ENCODE measurements at places on chromosomes 2 and 18.

GRCh38 chr2:68238955-68239822, 13.1 kb downstream of the PPP3R1 start:
- DNase-seq: no peak

DNA sequence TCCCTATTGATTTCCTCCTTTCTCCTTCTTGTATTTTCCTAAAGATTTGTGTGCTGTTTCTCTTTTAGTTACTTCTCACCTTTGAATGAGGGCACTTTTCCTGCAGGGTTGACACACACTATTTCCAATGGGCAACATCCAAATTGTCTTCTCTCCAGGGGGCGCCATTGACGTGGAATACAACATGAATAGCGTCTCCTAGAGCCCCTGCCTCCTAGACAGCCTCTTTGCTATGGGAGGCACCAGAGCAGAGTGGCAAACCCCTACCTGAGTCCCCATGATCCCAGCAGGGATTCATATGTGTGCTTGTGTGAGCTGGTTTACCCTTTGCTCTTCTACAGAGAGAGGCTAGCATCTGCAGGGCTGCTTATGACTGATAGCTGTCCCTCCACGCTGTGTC, 61.3 kb upstream of the ITSN2 start:
- peak; percentile 53 for DNase-seq

DNA sequence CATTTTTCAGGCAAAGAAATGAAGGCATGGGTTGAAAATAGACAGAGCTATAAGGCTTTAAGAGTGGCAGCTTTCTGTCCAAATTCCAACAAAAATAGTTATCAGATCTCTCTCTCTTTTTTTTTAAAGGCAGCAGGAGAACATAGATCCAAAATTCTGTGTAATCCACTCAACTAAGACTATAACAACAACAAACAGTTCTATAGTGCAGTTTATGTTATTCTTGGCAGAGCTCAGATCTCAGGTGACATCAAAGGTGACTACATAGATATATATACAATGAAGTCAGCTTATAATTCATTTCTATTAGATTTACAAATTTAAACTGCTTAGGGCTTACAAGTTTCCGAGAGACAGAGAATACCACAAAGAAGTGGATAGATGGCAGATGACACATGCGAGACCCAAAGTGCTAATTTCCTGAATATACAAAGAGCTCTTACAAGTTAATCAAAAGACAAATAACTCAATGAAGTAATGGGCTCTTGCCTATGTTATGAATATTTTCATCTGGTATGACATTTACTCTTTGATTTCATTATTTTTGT, 223.2 kb downstream of the BCL2 start:
- DNase-seq: no peak

DNA sequence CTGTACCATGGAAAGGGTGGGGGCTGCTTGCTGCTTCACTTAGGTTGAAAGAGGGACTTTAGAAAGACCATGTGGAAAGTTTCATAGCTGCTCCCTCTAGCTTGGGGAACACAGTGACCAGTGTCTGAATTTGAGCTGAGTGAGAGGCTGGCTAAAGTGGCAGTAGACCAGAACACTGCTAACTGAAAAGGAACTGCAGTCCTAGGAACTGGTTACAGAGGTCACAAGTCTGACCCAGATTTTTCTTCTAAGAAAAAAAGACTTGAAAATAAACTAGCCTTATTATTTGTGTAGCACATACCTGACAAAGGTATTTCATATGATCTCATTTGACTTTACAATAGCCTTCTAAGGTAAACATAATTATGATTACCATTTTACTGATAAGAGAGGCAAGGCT, 153.6 kb downstream of the FSHR start:
- no peak for DNase-seq

DNA sequence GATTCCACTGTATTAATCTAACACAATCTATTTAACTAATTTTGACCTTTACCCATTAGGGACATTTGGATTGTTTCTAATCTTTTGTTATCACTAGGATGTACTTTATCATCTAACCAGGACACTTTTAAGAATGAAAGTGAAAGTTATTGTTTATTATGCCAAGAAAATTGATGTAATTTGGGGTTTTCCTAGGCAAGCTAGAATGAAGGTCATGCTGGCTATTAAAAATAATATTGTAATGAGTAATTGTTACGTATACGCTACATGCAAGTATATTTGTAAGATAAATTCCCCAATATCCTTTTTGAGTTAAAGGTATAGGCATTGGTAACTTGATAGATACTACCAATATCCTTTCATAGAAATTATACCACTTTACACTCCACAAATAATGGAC, 74.6 kb downstream of the COL5A2 start:
- no peak for DNase-seq

DNA sequence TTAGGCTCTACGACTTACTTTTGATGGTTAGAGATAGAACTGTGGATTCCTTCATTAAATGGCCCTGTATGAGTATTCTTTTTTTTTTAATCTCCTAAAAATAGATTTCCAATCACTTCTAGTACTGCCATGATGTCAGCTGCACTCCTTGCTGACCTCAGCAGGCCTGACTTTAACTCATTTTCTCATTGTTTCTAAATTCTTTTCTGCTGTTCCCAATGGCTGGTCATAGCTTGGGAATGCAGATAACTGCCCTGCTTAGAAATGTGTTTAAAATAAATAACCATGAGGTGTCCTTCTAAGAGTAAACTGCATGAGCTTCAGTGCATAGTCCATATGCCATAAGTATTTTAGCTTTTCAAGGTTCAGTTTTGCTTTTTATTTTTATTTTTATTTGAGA, 15.7 kb downstream of the CCDC85A start:
- DNase-seq: no peak

DNA sequence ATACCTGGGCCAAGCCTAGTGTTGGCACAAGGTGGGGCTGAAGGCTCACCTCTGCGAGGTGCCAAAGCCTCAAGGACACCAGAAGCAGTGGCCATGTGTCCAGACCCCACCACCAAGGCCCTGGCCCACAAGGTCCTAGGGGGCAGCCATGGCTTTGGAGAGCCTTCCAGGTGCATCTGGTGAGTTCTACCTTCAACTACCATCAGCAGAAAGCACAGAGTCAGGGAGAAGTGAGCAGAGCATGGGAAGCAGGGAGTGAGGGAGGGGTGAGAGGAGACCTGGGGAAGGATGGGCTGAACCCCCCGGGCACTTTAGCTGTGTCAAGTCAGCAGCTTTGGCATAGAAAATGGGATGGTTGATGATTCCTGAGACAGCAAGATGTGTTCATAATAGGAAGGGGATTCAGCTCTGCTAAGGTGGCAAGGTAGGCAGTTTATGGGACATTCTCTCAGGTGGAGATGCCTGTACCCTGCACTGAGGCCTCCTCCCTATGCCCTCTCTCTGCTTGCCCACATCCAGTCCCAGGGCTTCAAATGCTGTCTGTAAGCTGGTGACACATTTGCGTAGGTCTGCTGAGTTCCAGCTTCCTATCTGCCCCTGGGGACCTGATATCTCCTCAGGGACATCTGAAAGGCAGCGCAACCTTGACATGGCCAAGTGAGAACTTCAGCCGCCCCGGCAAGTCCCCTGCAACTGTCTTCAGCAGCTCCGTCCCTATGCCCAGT, 83.4 kb upstream of the RGPD5 start:
- DNase-seq: no peak

DNA sequence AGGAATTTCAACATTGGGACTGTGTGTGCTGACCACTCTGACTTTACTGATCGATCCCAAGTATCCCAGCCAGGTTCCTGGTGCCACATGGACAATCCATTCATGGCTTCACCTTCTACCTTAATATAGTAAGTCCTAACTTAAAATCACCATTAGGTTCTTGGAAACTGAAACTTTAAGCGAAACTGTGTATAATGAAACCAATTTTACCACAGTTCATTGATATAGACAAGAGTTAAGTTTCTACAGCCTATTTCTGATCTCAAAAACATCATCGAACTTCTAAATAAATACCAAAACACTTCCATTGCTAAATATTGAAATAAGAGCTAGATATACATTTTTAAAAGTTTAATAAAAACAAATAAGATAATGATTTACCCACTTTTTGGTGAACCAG, 4.4 kb upstream of the EXOC6B start:
- DNase-seq: no peak

DNA sequence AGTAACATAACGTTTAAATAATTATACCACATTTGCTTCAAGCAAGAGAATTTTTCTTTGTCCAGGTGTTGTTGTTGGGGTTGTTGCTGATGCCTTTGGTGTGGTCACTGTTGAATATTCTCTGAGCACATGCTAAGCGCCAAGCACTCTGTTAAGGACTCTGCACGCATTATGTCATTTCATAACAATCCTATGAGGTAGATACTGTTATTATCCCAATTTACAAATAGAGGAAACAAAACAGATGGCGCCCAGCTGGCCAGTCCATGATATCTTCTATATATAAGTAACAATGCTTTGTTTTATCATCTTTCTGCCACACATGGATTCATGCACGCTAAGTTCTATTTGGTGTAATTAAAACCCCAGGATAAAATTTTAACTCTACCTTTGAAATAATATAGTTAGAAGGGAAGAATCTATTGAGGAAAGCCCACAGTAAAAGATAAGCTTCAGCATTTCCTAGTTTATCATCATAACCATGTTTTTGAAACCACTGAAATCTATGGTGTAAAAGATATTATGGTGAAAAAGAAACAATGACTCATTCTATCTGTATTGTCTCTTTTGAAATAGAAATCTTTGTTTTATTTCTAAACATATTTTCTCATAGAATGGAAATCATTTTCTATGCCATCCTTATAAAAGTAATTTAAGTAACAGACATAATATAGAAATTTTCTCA, 199.7 kb downstream of the PID1 start:
- no peak for DNase-seq

- no peak for DNase-seq
Observed at GRCh38 chr2:173817582-173817981, 147.6 kb downstream of the SP3 start.

GRCh38 chr2:136490100-136490499, 275.2 kb upstream of the THSD7B start:
- no peak for DNase-seq

DNA sequence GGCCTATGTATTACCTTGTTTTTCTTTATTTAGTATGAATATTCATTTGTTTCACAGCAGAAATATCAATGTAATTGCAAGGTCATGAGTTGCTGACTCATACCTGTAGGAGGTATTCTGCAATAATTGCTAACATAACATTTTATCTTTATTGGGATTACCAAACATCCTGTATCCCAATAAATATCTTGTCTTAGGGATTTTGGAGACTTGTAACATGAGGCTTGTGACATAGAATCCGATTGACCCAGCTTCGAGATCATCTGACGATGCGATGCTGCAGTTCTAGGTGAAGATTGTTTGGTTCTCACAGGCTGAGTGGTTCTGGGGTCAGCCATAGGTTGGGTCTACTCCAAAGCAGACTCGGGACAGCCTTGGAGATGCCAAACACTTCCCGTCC, 133.4 kb upstream of the RND3 start:
- no peak for DNase-seq

GRCh38 chr18:959854-960253, 55.2 kb downstream of the ADCYAP1 start:
- DNase-seq: no peak

GRCh38 chr2:48397846-48398245, 132.1 kb upstream of the STON1 start:
- no peak for DNase-seq

DNA sequence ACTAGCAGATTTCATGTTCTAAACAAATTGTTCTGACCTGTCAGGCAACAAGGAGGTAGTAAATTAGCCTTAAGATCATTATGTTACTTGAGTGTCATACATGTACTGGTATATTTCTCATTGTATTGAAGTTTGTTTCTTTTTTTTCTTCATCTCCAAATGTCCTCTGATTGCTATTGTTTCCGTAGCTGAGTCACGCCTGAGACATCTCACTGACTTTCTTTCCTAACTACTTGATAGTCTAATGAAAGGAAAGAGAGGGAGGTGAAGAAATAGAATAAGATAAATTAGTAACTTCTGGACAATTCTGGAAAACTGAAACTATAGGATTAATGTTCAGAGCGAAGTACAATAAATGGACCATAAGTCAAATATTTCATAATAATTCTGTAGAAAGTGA, 1049.9 kb downstream of the TSN start:
- no peak for DNase-seq

DNA sequence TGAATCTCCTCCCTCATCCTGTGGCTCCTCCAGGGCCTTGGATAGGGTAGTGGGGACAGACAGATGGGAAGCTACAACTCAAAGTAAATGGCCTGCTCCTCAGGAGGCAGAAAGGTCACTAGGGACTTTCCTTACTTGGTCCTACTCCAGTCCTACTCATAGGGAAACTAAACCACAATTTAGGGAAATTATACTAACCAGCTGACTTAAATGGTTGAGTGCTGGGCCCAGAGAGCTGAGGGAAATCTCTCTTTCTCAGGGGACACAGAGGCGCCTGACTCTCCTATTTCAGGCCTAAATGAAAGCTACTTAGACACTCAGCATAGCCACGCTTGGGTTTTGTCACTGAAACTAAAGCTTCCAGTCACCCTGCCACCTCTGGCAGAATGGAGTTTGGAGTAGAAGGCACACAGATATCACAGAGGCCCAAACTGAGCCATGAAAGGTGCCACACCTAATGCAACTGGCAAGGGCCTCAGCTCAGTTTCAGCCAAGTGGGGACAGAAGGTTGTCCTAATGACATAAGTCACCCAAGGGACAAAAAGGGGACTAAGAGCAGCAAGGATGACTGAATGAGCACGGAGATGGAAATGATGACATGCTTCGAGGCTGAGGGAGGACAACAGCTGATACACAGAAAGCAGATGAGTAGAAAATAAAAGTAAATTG, 24.0 kb downstream of the CERKL start:
- no peak for DNase-seq

Measured in umbilical cord (tissue), 2 donors.